ENCODE measurements at places on chromosomes 5 and 9. TPM values are rescaled to one million over a fixed set of nuclear protein-coding genes. Genes with fewer than 3 reads are reported as not detected.

Gene SPINK4
- total RNA-seq, result not detected

GRCh38 chr9:29211580-29212396 is 1638.5 kb upstream of the C9orf72 start:
- H3K4me1 ChIP-seq, result no peaks in the 10 kb centered on the region
- no peaks in the 10 kb centered on the region for H3K36me3 ChIP-seq
- peak overlapping the region; percentile 17 for H3K4me3 ChIP-seq
- peak; percentile 6 for DNase-seq
- H3K27me3 ChIP-seq, result peaks cover 5% of the 10 kb centered on the region

DNA sequence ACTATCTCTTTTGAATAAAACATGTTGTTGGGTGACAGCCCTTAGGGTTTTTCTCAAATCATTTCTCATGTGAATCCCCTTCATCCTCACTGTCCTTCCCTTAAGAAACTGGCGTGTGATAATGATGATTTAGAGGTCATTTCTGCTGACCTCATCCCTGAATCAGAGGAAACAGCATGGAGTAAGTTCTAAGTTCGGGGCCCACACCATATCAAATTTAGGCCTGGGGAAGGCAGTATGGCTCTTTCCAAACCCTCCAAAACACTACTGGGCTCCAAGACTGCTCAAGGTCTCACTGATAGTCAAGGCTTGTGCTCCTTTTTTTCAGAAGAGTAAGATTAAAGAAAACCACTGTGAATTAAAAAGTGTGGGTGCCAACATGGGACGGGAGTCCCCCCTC is 872 bp upstream of the SMIM3 start:
- H3K4me3 ChIP-seq, result peak overlapping the region; percentile 91
- H3K4me1 ChIP-seq, result peaks cover 18% of the 10 kb centered on the region
- no peaks in the 10 kb centered on the region for H3K27me3 ChIP-seq
- H3K36me3 ChIP-seq, result no peaks in the 10 kb centered on the region
- H3K27ac ChIP-seq, result peak overlapping the region; percentile 83

DNA sequence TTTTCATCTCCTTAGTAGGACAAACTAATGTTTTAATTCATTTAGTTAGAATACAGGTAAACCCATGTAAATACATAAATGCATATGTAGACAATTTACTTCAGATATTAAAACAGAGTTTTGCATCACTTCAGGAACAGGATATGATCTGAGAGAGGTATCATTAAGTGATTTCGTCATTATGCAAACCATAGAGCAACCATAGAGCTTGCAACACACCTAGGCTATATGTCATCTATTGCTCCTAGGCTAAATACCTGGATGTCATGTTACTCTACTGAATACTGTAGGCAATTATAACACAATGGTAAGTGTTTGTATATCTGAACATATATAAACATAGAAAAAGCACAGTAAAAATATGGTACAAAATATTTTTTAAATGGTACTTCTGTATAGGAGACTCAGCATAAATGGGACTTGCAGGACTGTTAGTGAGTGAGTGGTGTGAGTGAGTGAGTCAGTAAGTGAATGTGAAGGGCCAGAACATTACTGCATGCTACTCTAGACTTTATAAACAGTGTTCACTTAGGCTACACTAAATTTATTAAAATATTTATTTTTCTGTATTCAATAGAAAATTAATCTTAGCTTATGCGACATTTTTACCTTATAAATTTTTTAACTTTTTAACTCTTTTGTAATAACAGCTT is 1377.5 kb upstream of the CDH9 start:
- no peaks in the 10 kb centered on the region for H3K4me1 ChIP-seq
- no peak for DNase-seq
- no peak overlapping the region for H3K4me3 ChIP-seq
- no peaks in the 10 kb centered on the region for H3K27me3 ChIP-seq
- no peak overlapping the region for H3K27ac ChIP-seq

GRCh38 chr5:82396871-82397514 is 118.8 kb upstream of the RPS23 start:
- DNase-seq, result peak; percentile 100
- H3K27ac ChIP-seq, result no peak overlapping the region
- peaks cover 3% of the 10 kb centered on the region for H3K4me1 ChIP-seq
- H3K4me3 ChIP-seq, result no peak overlapping the region
- H3K27me3 ChIP-seq, result no peaks in the 10 kb centered on the region

Data from fibroblast of lung (primary cell).